Stimulated activated naive CD4-positive, alpha-beta T cell treated with Interleukin-2 at 50 U/mL for 16 hours (primary cell): ENCODE measurements at places on chromosomes 1 and 21.

GRCh38 chr1:184610876-184611595, 143.6 kb downstream of the EDEM3 start:
- no peak for DNase-seq

GRCh38 chr1:182163821-182164223, 102.3 kb upstream of the ZNF648 start:
- no peak for DNase-seq

- no peak for DNase-seq
Observed at GRCh38 chr1:103267266-103267665, 158.9 kb upstream of the COL11A1 start.

DNA sequence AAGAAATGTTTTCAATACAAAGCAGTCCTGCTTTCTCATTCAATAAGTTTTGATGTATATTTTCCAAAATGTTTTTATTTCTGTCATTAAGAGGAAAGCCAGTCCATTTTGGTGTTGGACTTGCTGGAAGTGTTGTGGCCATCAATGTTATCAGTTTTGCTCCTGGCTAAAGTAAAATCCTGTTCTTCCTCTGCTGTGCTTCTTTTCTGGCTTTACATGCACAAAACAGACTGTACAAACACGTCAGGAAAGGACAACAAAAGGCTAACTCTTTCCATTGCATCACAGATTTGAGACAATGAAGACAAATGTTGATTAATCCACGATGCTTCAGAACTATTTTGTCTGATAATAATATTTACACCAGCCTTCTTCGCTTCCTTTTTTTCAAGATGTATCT, 735.4 kb downstream of the LTN1 start:
- no peak for DNase-seq

DNA sequence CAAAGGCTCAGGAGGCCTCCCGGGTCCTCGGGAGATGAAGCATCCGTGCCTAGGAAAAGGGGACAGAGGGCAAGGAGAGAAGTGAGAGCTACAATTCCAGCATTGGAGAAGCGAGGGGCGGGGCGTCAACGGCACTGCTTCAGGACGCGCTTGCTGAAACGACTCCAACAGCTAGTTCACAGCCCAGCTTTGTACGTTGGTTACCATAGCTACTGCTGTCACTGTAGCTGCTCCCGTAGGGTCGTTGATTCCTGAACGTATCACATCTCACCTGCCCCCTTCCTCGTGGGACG, 63.1 kb downstream of the TOR1AIP2 start:
- DNase-seq, result no peak

GRCh38 chr21:17738176-17738953, 80.8 kb downstream of the C21orf91 start:
- DNase-seq, result no peak

DNA sequence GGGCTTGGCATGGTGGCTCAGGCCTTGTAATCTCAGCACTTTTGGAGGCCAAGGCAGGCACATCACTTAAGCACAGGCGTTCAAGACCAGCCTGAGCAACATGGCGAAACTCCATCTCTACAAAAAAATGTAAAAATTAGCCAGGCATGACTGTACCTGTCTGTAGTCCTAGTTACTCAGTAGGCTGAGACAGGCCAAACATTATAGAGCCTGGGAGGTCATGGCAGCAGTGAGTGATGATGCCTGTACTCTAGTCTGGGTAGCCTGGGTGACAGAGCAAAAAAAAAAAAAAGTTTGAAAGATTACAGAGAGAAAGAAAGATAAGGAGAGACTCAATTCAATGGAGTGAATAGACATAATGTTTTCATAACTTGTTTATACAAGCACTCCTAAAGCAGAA, 556.5 kb upstream of the BRINP3 start:
- no peak for DNase-seq

GRCh38 chr1:228058949-228059633, 23.4 kb upstream of the ARF1 start:
- peak; percentile 42 for DNase-seq

DNA sequence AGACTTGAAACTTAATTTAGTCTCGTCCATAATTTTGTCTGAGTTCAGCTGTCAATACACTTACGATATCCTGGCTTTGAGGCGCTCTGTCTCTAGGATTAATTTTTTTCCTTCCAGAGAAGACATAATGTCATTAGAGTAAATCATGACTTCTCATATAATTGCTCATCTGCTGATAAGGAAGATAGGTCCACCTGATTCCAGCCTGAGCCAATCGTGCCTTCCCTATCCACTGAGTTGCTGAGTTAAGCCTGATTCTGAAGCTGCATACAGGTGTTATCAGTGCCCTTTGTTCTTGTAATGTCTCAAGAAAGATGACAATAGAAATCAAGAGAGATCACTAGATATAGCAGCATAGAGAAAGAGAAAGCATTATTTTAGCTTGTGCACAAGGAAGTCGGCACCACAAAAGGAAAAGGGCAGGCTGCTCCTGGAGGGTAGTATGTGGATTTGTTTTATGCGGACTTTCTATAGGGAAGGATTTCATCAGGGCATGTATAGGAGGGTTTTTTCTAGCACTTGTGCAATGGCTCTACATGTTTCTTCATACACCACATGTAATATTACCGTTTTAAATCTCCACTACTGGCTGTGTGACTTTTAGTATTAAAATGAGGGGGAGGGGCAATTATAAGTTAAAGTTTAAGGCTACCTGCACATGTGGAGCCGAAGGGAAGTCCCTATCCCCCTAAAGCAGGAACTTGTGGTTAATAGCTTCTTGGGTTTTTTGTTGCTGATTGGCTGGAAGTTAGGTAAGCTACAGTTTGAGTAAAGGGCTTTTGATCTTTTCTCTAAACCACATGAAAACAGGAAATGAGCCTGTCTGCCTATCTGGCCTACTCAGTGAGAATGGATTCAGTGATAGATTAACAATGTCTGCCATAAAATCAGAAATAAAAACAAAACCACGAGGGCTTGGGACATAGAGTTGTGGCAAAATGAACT, 133.4 kb downstream of the PLPPR5 start:
- peak; percentile 1 for DNase-seq

DNA sequence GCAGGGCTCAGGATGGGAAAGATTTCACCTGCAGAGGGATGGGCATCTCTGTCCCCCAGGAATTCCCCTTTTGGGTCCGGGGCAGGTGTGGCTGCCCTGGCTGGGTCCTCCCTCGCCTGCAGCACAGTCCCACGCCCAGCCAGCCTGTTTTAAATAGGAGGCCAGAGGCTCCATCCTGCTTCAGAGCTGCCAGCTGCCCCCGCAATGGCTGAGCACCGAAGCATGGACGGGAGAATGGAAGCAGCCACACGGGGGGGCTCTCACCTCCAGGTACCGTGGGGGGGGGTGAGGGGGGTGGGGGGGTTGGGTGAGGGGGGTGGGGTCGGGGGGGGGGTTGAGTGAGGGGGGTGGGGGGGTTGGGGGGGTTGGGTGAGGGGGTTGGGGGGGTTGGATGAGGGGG, 3.6 kb downstream of the SCNN1D start:
- no peak for DNase-seq

GRCh38 chr1:200962631-200963030, 60.9 kb downstream of the KIF21B start:
- DNase-seq, result no peak

DNA sequence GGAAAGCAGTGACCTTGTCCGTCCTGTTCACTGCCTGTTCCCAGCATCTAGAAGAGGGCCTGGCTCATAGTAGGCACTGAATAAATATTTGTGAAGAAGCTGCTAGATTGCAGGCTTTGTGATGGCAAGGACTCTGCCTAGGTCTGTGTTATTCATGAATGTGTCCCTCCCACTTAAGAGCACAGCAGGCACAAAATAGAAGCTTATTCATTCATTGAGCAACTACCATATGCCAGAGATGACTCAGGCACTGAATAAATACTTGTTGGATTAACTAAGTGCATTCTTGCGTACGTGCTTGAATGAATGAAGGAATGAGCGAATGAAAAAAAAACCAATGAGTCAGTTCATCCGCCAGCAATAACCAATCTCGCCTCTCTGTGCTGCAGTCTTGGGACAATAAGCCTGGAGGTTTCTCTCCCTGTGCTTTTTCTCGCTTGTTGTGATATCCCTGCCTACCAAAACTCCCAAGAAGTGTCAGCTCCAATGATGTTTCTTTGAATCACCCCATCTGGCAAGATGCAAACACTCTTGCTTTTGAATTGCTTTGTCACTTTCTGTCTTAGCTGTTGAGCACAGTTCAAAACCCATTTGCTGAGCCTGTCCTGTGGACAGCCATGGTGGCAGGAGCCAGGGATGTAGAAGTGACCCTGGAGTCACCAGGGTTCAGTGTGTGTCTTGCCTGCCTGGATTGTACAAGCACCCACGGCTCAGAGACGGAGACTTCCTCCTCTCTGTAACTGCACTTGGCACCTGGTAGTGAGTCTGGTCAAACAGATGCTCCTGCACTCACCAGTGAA, 143.9 kb downstream of the KAZN start:
- DNase-seq, result no peak

DNA sequence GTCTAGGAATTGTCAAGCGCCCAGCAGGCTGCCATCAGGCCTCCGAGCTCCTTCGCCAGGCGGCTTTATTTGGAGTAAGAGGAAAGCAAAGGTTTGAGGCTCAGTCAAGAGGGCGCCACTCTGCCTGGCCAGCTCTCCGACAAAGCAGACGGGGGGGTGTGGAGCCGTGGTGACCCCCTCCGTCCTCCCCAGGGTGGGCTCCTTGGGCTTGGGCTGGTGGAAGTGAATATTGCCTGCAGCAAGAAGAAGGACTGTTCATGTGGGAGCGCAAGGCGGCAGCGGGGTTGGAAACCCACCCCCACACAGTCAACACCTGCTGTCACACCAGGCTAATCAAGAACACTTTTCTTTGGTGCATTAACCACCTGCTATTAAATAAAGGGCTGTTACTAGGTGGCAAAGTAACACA, 14.6 kb downstream of the EPHX1 start:
- no peak for DNase-seq

GRCh38 chr1:32766328-32766972, 50.7 kb downstream of the YARS1 start:
- no peak for DNase-seq

DNA sequence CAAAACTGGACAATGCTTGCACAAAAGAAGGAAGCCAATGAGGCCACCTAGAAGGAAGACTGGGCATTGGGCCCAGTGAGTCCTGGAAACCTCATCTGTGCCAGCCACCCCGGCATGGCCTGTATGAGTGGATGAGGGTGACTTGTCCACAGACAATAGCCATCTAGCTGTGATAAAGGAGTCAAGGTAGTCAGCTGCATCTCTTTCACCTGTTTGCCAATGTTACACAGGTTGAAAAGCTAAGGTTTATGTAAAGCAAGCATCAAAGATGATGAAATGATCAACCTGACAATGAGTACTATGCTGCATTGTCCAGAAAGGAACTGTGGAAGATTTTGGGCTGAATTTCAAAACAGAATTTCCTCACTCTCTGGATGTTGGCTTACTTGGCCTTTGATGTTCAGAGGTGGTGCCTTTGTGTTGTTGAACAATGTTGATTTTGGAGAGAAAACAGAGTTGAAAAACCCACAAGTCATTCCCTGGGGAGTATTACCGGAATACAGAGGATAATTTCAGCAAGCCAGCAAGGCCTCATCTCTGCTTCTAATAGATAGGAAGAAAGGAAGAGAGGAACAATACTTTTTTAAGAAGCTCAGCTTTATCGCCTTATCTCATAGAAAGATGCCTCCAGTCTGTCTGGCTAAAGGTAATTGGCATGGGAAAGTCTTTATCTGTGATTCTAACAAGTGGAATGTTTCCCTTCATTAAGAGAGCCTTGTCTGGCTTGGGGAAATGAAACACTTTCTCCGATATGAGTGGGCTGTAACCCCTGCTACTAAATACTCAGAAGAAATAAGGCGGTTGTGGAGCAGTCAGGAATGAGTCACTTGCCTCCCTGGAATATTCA, 11.4 kb upstream of the SELE start:
- no peak for DNase-seq

- DNase-seq, result peak; percentile 78
Observed at GRCh38 chr1:205255941-205256780, 28.4 kb downstream of the TMCC2 start.

GRCh38 chr1:93670141-93670540, 11.5 kb downstream of the BCAR3 start:
- no peak for DNase-seq

GRCh38 chr1:167587872-167588271, 34.3 kb upstream of the CREG1 start:
- DNase-seq, result no peak

- no peak for DNase-seq
Observed at GRCh38 chr1:78892260-78892840, 114.2 kb downstream of the ADGRL4 start.

GRCh38 chr1:194159941-194160340, 973.5 kb upstream of the B3GALT2 start:
- no peak for DNase-seq

DNA sequence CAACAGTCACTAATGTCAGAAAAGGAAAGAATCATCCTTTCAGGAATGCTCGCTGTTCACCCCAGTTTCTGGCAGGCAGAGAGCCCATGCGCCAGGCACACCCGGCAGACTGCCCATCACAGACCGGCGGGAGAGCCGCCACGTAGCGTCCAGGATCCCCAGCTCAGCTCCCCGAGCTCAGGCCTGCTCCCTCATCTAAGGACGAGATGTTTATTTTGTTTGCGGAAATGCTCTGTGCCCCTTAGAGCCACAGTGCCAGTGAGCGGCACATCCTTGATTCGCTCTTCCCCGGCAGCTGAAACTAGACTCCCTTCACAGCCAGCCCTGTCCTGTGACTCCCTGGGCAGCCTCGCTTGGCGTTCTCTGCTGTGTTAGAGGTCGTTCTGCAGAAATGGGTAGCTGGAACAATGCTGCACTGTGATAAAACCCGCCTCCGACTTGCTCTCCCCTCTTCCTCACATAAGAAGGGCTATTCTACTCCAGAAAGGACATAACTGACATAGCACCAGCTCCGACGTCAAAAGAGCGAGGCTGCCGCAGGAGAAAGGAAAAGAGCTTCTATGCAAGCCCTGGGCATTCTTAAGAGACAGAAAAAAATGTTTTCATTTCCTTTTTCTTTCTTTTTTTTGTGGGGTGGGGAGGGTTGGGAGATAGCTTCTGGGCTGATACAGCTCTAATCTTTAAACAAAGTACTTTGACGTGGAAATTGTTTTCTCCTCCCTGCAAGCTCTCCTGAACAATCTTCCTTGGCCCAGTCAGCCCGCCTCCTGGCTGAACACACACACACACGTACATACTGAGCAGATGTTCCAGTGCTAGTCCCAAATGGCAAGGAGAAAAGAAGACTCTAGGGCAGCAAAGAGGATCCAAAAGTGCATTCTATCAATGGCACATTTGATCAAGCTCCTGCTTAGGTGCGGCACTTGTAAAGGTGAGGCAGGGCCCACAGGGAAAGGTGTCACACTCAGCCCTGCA, 37.2 kb downstream of the MRAP start:
- no peak for DNase-seq

DNA sequence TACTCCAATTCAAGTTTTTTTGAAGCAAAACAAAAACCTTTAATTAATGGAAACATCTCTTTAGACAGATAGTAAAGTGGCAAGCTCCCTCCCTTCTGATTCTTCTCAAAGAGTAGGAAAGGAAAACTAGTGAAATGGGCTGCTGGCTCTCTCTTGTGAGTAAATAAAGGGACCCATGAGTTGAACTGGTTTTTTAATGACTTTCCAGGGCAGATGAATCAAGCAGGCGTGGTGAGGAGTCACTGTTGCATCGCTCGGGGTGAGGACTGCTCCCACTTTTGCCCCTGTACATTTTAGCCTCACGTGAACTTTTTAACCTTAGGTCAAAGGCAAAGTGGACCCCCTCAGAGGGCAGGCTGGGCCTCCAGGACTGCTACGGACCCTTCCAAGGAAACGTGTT, 64.8 kb downstream of the ABCA4 start:
- DNase-seq, result no peak
